Activated CD4-positive, alpha-beta memory T cell treated with anti-CD3 and anti-CD28 coated beads, Interleukin-2, amount 10 ng/mL, durations not matched to agents 7 days and 5 days (primary cell): ENCODE measurements at places on chromosomes 5 and 9. TPM values are rescaled to one million over a fixed set of nuclear protein-coding genes. Genes with fewer than 3 reads are reported as not detected.

DNA sequence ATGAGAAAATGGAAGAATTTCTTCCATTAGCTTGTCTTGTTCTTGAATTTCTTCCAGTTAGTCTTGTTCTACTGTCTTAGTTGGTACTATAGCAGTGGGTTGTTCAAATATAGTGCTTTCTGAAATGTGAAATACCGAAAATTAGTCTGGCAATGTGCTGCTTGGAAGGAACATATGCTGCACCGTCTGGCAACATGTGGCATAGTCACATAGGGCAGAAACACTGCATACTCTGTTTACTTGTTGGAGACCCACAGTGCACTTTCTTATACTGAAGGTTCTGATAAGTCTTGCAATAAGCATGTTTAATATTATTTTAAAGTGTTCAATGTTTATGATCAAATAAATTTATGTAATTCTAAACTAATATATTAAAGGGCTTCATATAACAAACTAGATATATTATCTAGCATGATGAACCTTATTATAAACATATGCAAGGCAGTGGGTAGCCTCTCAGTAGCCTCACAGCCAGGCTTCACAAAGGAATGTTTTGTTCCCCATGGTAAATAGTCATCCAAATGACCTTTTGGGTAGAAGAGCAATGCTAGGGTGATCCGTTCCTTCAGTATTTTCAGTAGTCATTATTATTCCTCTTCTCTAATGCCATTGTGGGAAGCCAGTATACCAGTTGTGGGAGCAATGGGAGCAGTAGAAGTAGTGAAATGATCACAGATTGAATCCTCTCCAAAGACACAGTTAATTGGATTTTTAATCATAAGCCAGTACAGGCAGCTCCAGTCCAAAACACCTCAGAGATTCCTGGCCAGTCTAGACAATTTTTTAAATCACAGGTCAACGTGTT is 1106.7 kb downstream of the DTWD2 start:
- DNase-seq, result no peak

- DNase-seq, result no peak
Observed at GRCh38 chr9:116697887-116698286, 10.8 kb downstream of the TRIM32 start.

- no peak for DNase-seq
Observed at GRCh38 chr5:81115261-81115660, 117.9 kb upstream of the CKMT2 start.

The LRRC19 gene
- not detected for total RNA-seq

DNA sequence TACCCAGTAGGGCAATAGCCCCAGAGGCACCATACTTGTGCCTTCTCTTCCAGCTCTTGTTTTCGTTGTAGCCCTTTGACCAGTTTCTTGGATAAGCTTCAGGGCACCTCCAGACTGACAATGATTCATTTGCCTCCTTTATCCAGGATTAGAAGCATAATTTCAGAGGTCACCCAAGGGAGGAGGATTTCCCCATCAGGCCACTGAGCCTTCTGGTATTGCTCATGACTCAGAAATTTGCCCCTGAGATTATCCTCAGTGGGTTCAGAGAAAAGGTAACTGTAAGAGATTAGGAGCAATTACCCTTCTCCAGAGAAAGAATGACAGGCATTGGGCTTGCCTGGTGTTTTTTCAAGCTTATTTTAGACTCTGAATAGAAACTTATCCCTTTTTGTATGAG is 147.9 kb downstream of the MSX2 start:
- DNase-seq, result no peak

DNA sequence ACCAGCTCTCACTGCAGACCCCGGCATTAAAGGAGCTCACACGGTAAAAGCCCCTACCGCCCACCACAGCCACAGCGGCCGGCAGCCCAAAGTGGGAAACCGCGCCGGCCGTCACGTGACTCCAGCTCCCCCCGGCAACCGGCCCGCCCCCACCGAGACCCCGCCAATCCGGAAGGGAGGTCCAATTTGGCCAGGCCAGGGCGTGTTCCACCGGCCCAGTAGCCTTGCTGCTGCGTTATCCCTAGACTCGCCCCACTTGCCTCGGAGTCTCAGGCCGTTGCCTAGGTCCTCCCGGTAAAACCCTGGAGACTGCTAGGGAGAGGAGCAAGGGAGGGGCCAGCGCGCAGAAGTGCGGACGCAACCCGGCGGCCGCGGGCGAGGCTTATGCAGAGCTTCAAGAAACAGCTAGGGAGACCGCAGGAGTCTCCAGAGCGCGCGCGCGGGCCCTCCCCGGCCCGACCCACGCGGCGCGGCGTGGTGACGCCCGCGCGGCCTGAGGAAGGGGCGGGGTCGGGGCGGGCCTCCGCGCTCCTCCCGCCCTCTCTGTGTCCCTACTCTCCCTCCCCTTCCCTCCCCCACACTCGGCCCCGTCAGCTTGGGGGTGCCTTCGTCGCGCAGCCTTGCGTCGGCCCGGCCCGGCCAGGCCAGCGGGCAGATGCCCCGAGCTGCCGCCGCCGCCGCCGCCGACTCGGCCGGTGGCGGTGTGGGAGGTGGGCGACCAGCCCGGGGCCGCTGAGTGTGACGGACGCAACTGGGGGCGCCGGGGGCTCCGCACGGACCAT is at the start of gene RIC1:
RIC1 (plus strand) TSS at position 578 of the 782 bp plus-strand sequence; CDS start at position 781, 203 bp downstream.
- DNase-seq, result peak; percentile 93

DNA sequence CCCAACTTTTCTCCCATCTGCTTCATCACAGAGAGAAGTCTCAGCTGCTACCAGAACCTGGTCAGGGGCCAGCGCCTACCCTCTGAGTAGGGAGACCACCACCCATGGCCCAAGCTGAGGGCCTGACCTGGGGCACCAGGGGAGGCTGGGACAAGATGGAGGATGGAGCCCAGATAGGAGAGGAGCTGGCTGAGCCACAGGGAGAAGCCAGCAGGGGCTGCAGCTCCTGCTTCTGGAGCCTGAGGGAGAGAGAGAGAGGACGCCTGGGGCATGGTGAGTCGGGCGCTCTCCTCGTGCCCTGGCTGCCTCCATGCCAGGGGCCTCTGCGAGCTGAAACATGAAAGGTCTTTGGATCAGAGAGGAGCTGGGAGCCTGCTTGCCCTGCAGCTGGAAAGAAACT is 1.4 kb upstream of the FOXI1 start:
- no peak for DNase-seq

DNA sequence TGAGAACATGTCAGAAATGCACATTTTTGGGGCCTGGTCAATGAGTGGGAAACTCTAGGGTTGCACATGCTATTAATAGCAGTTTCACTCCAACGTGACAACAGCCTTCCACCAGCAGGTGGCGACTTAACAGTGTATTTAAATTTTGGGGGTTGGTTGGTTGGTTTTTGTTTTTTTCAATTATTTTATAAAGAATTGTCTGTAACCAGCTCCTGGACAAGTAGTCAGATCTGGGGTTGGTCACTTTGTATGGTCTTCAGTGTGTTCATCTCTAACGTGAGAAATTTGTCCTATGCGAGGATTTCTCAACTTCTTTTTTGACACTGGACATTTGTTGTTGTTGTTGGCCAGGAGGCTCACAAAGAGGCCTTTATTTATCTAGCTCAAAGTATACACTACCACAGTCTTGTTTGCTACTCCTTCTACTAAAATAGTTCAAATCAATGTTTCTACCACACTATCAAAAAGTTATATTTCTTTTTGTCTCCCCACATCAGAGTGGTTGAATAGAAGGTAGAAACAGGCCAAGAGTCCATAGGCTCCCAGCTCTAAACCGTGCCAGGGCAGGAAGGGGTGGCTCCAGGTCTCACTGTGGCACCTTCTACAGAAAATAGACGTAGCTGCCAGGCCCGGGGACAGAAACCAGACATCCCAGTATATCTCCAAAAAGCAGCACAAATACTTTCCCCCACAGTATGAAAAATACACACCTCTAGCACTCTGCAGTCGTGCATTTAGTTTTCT is 110.4 kb downstream of the TRPM6 start:
- DNase-seq, result peak; percentile 73
